Stimulated activated CD4-positive, alpha-beta T cell treated with anti-CD3 and anti-CD28 coated beads, TNF-alpha, amount 100 ng/mL, for 48 hours (primary cell): ENCODE measurements at places on chromosomes 1 and 21.

GRCh38 chr1:89918794-89919155 lies 76.1 kb upstream of the ZNF326 start:
- no peak for DNase-seq

GRCh38 chr1:28147264-28148094 lies 29.0 kb downstream of the PTAFR start:
- DNase-seq = no peak

DNA sequence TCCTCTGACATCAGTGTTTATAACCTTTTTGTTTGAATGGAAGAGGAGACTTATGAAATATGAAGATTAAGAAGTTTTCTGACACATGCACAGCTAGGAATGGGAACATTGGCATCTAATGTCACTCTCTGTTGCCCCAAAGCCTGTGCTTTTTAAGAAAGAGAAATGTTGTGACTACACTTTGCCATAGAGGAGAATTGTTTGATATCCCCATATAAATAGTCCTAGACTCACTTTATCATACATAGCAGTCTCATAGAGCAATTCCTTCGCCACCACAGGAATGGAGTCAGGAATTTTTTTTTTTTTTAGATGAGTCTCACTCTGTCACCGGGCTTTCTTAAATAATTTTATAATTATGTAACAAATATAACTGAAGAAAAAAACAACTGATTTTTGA lies 1.5 kb downstream of the KRTAP21-3 start:
- DNase-seq = no peak

- no peak for DNase-seq
Measured at GRCh38 chr1:20660363-20660762, 806 bp downstream of the DDOST start.

DNA sequence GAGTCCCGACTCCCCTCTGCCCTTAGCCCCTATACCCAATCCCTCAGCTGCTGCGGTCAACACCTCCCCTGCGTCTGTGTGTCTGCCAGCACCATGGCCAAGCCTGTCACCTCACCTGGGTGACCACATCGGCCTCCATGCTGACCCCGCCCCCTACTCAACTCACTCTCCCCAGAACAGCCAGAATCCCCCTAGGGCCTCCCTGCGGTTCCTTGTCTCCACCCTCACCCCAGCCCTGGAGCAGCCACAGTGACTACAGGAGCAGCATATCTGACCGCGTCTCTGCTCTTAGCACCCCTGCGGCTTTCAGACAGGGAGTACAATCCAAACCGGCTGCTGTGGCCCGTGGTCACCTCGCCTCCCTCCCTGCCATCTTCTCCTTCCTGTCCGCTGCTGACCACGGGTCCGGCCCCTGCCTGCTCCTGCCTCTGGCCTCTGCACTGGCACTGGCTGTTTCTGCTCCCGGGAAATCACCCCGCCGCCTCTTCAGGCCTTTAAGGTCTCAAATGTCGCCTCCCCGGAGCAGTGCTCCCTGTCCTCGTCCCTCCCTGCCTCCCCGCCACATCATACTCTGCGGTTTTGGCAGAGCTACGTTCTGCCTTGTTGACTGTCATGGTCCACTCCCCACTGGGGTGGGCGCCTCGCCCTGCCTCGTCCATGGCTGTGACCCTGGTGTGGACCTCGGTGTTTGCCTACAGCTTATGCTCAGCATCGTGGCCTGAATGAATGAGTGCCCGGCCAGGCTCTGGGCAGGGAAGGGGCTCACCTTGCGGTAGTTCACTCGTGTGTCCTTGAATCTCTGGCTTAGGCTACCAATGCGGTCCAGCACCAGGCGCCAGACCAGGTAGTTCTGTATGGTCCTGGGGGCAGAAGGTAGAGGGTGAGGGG lies 11.1 kb downstream of the PRXL2B start:
- DNase-seq = no peak

GRCh38 chr1:52055066-52055865 lies at the start of gene TXNDC12:
TXNDC12 (minus strand) TSS chr1:52055191; CDS start chr1:52055096, 95 bp downstream.
- peak; percentile 47 for DNase-seq

GRCh38 chr1:205913451-205914154 lies 29.7 kb downstream of the SLC26A9 start:
- DNase-seq = no peak

GRCh38 chr1:21655748-21656147 lies 13.4 kb downstream of the RAP1GAP start:
- DNase-seq = no peak

DNA sequence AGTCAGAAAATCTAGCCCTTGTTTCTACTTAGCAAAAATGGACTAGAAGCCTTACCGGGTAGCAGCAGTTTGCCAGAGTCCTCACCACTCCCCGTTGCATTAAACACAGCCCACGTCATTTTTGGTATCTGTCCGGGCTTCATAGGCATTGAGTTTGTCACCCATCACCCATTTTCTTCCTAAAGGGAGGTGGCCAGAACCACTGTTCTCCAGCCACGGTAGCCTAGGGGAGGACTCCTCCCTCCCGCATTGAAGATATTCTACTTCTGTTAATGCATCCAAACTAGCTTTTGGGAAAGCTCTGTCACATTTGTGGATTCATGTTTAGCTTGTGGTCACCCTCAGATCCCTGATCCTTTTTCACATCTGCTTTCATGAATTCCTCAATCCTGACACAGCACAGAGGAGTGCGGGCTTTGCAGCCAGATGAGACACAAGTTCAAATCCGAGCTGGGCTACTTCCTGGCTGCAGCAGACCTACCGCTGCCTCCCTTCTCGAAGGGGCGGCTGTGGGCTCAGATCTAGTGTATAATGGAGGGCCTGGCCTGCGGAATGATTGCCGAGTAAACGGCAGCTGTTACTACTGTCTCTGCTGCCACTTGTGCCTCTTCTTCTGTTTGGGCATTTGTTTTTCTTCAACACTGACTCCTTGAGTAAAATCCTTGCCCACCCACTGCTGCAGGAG lies 63.2 kb upstream of the EFHD2 start:
- DNase-seq = no peak
